ENCODE measurements at places on chromosomes 1 and 21.

DNA sequence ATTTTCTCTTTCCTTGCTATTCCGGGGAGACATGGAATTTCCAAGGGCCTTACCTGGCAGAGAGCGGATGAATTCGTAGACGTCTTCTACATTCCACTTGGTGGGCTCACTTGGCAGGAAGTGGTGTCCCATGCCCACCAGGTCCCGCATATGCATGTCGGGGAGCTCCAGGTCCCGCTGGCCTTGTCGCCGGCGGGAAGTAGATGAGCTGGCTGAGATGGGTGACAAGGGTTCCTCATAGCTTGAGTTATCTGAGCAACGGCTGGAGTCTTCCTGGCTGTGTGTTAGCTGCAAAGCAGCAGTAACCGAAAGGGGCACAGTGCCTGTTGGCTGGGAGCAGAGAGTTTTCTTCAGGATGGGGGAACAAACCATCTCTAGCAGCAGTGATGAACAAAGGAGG lies 7.9 kb upstream of the A3GALT2 start:
- DNase-seq: no peak

- no peak for DNase-seq
Measured at GRCh38 chr1:244304156-244304555, 147.6 kb downstream of the ADSS2 start.

- DNase-seq: no peak
Measured at GRCh38 chr21:45357436-45358260, 47.3 kb upstream of the COL18A1 start.

GRCh38 chr1:209873067-209873799 lies 45.5 kb downstream of the UTP25 start:
- no peak for DNase-seq

GRCh38 chr1:72281637-72282270 lies 585 bp downstream of the NEGR1 start:
- no peak for DNase-seq

DNA sequence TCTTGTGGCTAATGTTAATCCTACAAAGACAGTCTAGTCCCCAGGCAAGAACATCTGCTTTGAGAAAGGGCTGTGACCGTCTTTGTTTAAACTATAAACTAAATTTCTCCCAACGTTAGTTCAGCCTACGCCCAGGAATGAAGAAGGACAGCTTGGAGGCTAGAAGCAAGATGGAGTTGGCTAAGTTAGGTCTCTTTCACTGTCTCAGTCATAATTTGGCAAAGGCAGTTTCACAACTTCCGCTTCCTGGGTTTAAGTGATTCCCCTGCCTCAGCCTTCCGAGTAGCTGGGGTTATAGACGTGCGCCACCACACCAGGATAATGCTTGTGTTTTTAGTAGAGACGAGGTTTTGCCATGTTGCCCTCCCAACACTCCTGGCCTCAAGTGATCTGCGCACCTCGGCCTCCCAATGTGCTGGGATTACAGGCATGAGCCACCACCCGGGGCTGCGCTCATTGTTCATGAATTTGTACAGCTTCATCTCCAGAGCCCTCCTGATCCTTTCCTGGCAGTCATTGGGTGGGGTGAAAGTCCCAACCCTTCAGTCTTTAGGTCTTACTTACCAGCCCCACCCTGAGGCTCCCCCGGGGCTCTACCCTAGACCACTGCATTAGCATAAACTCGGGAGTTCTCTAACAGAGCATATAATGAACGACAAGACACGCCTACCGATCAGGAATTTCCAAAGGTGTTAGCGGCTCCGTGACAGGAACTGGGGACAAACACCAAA lies 4.9 kb upstream of the MASP2 start:
- DNase-seq: no peak
